ENCODE measurements at places on chromosomes 6 and 20.

DNA sequence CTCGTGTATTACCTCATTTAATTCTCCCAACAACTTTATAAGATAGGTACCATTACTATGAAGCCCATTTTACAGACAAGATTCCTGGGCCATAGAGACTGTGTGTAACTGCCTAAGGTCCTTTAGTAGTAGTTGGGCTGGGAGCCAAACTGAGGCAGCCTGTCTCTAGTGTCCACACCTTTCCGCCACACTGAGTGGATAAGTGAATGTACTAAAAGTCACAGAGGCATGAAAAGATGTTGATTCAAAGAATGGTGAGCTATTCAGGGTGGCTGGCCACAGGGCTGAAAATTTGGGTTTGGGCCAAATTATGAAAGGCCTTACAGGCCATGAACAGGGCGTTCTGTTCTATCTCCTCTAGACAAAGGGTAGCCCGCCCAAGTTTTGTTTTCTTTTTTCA, 11.0 kb downstream of the CD24 start:
- no peak for DNase-seq

GRCh38 chr6:78561015-78561414, 306.3 kb upstream of the IRAK1BP1 start:
- no peak for DNase-seq

GRCh38 chr6:148147463-148147830, 195.2 kb upstream of the SASH1 start:
- DNase-seq: no peak

DNA sequence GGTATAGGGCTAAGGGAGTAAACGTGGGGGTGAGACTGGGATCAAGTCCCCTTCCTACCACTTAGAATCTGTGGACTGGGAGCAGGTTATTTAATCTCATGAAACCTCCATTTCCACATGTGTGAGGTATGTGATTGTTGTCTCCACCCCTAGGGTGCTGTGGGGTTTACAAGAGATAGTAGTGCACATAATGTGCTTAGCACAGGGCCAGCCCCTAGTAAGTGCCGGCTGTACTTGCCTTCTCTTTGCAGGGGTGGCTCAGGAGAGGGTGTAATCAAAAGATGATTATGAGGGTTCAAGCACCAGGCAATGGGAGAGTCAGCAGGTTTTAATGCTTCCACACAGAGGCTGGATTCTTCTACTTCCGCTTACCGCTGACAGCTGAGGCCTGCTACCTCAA, 6.9 kb downstream of the NT5E start:
- no peak for DNase-seq

DNA sequence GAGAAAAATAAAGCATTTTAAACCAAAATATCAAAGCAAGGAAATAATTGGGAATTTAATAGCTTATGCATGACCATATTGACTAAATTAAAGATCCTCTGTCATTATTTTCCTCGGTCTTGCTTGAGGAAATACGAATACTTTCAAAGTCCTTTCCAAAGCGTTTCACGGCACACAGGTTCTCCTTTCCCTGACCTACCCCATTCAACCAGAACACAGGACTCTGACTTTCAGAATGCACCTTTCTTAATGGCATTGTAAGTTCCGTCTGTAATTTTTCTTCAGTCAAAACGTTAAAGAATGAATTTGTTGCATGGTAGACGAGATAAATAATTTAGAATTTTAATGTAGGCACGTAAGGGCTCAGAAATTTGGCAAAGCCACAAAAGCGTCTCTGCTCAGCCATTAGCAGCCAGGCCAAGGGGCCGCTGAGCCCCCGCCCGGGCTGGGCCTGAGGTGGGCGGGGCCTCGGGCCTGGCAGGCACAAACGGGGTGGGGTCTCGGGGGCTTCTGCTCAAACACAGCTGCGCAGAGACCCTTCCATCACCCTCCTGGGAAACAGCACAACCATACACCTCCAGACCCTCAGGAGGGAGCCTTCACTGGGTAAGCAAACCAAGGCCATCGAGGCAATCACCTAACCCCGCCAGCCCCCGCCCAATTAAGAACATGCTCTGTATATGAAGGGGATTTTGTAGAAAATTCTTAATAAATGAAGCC, 3.4 kb downstream of the NEDD9 start:
- no peak for DNase-seq

DNA sequence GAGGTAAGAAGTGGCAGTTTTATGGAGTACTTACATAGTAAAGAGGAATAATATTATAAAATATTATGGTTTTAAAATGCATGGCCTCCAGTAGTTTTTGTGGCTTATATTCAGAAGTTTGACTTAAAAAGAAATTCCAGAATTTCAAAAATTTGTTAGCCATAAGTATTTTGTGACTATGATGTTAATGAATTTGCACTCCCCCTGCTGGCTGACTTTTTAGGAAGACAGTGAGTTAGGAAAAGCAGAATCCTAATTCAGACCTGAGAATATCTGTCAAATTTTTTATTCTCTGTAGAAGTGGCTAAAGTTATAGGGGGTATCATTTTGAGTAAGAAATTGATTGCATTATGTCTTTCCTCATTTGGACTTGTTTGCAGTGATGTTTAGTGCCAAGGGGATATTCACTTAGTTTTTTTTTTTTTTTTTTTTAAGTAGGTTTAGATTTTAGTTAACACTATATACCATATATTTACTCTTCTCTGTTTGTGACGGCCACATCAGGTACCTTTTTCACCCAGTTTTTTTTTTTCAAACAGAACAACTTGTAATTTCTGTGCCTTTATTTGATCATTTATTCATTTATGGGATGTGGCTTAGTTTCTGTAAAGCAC, 40.8 kb downstream of the ZFAND3 start:
- no peak for DNase-seq

GRCh38 chr6:15870333-15871043, 207.7 kb upstream of the DTNBP1 start:
- DNase-seq: no peak

DNA sequence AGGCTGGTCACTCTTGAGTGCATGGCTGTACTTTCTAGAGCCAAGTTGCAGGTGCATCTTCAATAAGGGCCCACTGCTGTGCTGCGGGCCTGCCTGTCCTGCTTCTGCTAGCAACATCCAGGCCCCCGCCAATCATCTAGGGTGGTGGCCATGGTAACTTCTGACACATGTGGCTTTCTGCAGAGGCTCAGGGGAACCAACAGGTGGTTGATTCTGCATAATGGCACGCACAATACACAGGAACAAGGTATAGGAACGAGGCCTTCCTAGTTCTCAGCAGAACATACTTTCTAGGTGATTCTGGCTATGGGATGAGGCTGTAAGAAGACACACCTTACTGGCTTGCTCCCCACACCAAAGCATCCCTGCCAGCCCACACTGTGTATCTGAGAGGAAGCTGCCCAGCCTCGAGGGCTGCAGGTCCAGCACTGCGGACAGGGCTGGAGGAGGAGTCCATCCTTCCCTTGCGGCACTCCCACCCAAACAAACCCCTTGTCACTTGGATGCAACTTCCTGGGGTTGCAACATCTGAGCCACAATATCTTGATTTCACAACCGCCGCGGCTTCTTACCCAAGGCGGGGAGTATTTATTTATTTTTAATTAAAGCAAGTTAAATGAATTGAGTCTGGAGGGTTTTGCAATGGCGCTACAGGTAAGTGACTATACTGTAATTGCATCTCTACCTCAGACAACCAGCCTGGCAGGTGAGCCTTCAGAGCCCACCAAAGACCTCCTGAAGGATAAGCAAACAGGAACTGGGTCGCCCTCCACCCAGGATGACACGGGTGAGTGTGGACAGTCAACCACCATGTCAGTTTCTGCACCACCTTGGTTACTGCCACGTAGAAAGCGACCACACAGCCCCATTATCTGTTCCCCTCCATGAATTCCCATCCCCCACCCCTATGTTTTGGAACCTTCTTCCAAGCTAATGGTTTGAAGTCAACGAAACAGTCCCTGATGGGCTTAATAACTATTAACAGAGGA, 49.6 kb downstream of the SULF2 start:
- DNase-seq: no peak

- DNase-seq: no peak
These were observed 69.3 kb downstream of the EYA2 start for GRCh38 chr20:46963758-46964617.

GRCh38 chr6:3533981-3534380, 77.1 kb upstream of the SLC22A23 start:
- no peak for DNase-seq

GRCh38 chr6:41763470-41763869, 16.2 kb downstream of the FRS3 start:
- DNase-seq: no peak

DNA sequence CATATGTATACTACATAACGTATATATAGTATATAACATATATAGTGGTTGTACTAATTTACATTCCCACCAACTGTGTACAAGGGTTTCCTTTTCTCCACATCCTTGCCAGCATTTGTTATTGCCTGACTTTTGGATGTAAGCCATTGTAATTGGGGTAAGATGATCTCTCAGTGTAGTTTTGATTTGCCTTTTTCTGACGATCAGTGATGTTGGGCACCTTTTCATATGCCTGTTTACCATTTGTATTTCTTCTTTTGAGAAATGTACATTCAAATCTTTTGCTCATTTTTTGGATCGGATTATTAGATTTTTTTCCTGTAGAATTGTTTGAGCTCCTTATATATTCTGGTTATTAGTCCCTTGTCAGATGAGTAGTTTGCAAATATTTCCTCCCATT, 11.4 kb downstream of the SYNJ2 start:
- DNase-seq: no peak

- DNase-seq: no peak
These were observed 822.7 kb downstream of the GRIK2 start for GRCh38 chr6:102216232-102216631.

DNA sequence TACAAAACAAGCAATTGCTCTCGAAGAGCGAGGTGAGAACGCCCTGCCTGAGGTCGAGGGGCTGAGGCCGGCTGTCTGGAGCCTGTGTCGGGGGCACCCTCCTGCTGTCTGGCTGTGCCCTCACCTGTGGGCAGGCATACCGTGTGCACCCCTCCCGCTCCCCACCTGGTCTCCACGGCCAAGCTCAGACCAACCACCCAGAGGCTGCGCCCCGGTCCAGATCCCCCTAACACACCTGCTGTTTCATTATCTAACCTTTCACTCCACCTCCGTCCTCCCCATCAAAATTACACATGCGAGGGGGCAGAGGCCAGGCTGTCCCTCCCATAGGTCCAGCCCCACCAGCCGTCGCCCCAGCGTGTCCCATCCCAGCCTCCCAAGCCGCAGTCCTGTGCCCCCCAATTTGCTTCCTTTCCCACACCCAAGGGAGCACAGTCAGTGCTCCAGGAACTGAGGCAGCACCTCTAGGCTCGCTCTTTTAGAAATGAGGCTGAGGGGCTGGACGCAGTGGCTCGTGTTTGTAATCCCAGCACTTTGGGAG, 35.2 kb downstream of the NTSR1 start:
- DNase-seq: no peak

DNA sequence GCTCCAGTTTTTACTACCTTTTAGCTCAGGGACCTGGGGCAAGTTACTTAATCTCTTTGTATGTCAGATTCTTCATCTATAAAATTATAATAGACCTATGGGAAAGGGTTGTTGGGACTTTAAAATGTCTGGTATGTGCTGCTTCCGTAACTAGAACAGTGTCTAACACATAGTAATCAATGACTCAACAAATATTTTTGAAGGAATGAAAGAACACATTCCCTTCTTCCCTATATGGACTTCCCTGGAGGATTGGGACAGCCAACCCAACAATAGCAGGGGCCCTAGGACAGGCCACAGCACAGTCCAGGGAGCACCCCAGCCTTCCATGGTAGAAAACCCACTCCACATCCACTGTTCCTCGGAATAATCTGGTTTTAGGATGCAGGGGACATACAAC, 50.7 kb upstream of the TPD52L1 start:
- no peak for DNase-seq

- DNase-seq: no peak
These were observed 130.4 kb downstream of the MOXD1 start for GRCh38 chr6:132270726-132271402.
